SIG-M5 (cell line): ENCODE measurements at places on chromosomes 16 and 17.

DNA sequence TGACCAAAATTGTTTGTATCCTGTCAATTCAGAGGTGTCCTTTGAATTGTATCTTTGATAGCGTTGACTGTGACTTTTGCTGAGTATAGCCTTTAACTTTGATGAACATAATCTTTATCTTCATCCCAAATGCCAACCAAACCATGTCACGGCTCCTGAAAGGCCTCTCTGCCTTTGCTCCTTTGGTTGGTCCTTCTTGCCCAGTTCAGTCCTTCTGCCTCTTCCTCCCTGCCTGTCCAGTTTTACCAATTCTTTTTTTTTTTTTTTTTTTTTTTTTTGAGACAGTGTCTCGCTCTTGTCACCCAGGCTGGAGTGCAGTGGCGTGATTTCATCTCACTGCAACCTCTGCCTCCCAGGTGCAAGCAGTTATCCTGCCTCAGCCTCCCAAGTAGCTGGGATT lies 12.9 kb upstream of the VPS4A start:
- DNase-seq: no peak

DNA sequence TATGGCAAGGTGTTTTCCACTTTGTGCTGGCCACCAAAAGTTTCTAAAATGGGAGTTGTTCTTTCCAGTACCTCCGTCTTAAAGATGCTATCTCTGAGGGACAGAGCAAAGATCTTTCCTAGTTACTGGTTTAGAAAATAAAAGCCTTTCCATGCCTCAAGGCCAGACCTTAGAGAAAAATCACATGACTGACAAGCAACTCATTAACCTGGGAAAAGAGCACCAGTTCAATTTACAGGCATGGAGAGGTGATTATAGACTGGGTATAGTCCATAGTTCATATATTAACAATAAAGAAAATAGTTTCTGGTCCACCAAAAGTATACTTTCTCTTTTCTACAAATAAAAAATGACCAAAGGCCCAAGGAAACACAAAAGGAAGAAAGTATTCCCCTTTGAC lies 230.7 kb downstream of the TOX3 start:
- DNase-seq: no peak

DNA sequence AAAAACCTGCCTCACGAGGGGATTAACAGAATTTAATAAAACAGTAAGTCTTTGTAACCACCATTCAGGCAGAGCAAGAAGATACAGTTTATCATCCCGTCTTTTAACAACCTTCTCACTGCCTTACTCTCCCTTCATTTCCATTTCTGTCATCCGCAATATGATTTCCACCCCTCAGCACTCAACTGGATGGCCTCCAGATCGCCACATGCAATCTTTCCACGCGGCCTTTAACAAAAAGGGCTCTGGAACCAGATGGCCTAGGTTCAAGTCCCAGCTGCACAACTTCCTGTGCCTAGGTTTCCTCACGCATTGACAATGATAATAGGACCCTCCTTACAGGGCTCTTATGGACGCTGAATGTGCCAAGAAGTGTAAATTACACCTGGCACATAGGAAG lies 103.6 kb downstream of the GAS7 start:
- no peak for DNase-seq

- DNase-seq: no peak
These were observed 481 bp upstream of the GLTPD2 start for GRCh38 chr17:4788159-4788806.

DNA sequence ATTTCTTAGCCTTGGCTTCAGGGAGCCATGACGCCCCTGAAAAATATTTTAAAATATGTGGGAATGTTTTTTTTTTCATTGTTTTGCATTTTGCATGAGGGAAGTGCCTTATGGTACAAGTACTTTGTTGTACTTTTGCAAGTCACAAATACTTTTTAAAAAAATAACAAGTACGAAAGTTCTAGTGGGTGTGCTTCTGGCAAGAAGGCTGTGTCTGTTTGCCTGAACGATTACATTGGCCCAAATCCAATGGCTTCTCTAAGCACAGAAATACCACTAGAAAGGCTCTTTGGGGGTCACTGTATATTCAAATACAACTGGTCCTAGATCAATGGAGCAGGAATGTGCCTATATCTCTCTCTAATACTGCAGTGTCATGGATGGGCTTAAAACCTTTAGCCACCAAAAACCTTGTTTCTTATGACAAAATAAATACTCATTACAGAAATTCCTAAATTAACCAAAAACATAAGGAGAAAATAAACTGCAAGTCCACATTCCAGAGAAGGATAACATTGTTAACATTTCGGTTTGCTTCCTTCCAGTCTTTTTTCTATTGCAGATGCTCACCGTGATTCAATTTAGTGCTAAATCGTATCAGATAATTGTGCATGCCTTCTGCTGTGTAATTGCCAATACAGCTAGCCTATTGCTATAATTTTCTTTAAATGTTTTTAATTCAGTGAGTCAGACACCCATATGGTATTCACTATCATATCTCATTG lies 97.4 kb downstream of the VAT1L start:
- DNase-seq: no peak

DNA sequence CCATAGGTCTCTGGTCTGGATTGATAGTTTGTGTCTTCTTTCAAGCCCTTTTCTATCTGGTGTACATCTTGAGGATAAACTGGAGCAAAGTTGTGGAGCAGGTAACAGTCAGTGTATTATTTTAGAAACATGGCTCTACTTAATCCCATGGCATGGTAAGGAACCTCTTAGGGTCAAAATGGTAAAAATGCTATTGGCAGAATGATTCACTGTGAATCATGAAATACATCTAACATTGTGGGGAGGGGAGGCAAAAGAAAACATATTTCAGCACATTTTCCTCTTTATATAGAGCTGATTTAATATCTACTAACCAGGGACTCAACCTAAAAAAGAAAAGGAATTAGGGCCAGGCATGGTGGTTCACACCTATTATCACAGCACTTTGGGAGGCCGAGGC lies 17.9 kb upstream of the ALDH3A2 start:
- DNase-seq: no peak

DNA sequence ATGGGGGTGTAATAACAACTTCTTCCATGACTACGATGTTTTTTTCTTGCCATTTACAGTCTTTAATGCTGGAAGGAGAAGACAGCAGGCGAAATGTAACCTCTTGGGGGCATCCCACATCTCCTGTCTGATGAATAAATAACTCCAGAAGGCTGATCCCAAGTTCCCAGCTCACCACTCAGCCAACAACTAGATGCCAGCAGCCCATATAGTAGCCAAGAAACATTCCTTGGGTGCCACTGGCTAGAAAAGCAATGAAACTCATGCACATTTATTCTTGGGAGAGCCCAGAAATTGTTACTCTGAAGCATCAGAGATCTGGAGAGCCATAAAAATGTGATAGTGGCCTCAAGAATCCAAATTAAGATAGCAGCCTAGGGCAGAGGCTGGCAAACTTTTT lies 22.7 kb upstream of the TMEM101 start:
- DNase-seq: no peak

DNA sequence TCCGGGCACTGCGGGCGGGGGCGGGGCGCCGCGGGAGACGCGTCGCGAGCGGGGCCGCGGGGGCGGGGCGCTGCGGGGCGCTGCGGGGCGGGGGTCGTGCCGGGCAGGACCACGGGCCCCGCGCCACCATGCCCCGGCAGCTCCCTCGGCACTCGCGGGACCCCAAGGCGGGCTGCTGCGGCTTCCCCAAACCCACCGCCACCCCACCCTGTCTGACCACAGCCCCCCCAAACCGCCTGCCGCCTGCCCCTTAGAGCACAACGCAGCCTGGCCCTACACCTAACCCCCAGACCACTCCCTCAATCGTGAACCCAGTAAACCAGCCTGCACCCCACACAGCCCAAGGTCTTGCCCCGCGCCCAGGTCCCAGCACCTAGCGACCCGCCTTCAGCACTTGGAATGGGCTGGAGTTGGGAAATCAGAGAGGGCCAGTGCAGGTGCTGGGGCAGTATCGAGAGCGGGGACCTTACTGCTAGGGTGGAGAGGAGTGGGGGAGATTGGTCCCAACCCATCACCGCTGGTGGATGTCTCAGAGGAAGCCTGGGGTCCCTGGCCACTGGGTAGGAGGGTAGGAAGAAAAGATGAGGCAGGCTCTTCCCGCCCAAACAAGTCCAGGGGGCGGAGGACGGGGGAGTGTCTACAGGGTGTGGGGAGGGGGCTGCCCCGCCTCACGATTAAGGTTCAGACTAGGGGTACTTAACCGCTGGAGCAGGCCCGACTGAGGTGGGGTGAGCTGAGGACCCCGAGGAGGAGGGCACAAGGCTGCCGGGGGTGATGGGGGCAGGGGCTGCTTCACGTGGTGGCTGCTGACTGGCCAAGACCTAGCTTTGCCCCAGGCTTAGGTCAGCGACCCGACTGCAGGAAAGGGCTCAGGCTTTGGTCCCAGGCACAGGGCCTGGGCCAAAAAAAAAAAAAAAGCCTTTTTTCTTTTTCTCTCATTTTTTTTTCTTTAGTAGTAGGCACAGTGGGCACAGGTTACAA lies 539 bp upstream of the VAMP2 start:
- no peak for DNase-seq

DNA sequence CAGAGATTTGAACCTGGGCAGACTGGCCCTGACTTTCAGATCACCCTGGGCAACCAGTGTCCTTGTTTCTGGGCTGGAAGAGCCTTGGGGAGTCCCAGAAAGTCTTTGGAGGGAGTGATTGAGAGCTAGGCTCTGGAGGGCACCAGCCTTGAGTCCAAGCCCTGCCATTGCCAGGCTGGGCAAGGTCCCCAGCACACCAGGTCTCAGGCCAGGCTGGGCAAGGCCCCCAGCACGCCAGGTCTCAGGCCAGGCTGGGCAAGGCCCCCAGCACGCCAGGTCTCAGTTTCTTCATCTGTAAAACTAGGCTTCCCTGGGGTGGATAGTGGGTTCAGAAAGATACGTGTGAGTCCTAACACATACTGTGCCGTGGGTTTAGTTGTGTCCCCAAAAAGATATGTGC lies 135.0 kb downstream of the IRF8 start:
- no peak for DNase-seq

DNA sequence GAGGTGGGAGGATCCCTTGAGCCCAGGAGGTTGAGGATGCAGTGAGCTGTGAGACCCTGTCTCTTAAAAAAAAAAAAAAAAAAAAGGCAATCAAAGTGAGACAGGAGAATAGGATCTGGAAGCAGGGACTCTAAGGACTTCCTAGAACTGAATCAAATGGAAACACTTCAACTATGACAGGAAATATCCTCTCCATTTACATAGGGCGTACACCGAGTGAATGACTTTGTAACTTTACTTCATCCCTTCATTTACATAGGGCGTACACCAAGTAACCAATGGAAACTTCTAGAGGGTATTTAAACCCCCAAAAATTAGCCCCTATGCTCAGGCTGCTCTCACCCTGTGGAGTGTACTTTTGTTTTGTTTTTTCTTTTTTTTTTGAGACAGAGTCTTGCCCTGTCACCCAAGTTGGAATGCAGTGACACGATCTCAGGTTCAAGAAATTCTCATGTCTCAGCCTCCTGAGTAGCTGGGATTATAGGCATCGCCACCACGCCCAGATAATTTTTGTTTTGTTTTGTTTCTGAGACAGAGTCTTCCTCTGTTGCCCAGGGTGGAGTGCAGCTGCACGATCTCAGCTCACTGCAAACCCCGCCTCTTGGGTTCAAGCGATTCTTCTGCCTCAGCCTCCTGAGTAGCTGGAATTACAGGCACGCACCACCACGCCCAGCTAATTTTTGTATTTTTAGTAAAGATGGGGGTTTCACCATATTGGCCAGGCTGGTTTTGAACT lies 9.6 kb upstream of the PRPSAP1 start:
- no peak for DNase-seq

- no peak for DNase-seq
These were observed 94.8 kb upstream of the CBX4 start for GRCh38 chr17:79933863-79934652.

- no peak for DNase-seq
These were observed 35.2 kb downstream of the USP22 start for GRCh38 chr17:21007646-21008045.

- no peak for DNase-seq
These were observed 41.8 kb downstream of the NUP93 start for GRCh38 chr16:56771558-56772279.

GRCh38 chr16:70590722-70591415 lies 55.5 kb upstream of the IL34 start:
- no peak for DNase-seq

DNA sequence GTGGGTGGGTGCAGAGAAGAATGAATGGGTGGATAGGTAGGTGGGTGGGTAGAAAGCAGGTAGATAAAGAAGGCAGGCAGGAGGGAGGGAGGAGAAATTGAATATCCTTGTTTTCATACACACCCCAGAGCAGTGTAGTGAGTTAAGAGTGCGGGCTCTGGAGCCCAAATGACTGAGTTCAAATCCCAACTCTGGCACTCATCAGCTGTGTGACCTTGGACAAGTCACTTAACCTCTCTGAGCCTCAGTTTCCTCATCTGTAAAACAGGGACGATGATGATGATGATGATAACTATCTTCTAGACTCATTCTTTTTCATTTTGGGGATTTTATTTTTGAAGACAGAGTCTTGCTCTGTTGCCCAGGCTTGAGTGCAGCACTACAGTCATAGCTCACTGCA lies 2.0 kb upstream of the IL21R start:
- DNase-seq: no peak

DNA sequence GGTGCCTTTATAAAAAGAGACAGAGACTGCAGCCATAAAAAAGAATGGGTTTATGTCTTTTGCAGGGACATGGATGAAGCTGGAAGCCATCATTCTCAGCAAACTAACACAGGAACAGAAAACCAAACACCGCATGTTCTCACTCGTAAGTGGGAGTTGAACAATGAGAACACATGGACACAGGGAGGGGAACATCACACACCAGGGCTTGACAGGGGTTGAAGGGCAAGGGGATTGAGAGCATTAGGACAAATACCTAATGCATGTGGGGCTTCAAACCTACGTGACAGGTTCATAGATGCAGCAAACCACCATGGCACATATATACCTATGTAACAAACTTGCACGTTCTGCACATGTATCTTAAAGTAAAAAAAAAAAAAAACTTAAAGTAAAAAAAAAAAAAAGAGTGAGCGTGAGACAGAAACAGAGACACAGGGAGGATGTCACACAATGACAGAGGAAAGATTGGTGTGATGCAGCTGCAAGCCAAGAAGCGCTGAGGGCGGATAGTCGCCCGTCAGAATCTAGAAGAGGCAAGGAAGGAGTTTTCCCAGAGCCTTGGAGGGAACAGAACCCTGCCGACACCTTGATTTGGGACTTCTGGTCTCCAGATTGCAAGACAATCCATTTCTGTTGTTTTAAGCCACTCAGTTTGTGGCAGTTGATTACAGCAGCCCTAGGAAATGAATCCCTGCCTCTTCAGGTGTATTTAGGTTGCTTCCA lies 27.4 kb upstream of the TNS4 start:
- no peak for DNase-seq
